ENCODE measurements at places on chromosomes 1 and 21. TPM values are rescaled to one million over a fixed set of nuclear protein-coding genes. Genes with fewer than 3 reads are reported as not detected.

The VWA5B1 gene
- total RNA-seq = not detected

The ANKRD65 gene
- total RNA-seq = not detected

The PRDM16 gene
- total RNA-seq = 0.09 TPM

The OLFML3 gene
- total RNA-seq = 4.4 TPM

The S100A5 gene
- total RNA-seq = 0.42 TPM

The TMCO1 gene
- total RNA-seq = 190 TPM

The SMPDL3B gene
- 1.3 TPM for total RNA-seq

The SLC25A34 gene
- total RNA-seq = 0.25 TPM

The RBM11 gene
- total RNA-seq = not detected

The SPRR2G gene
- not detected for total RNA-seq

The SNRPE gene
- 256 TPM for total RNA-seq

The NKAIN1 gene
- total RNA-seq = 1.1 TPM

The VSIG8 gene
- 0.07 TPM for total RNA-seq

The HSPA13 gene
- 16.5 TPM for total RNA-seq

The C4BPA gene
- 0.55 TPM for total RNA-seq

The SRM gene
- 228 TPM for total RNA-seq

The SDC3 gene
- 10.8 TPM for total RNA-seq

The NMNAT2 gene
- 0.71 TPM for total RNA-seq

The PRDM2 gene
- 8.7 TPM for total RNA-seq

The HPCAL4 gene
- 0.28 TPM for total RNA-seq

The LHX4 gene
- total RNA-seq = 0.80 TPM

The FAM20B gene
- 21.9 TPM for total RNA-seq

The RCAN1 gene
- total RNA-seq = 7.4 TPM

The MAP10 gene
- total RNA-seq = 1.2 TPM

The C1orf167 gene
- total RNA-seq = not detected

The WDR4 gene
- 33.4 TPM for total RNA-seq

The CD48 gene
- not detected for total RNA-seq

The TDRD5 gene
- 0.09 TPM for total RNA-seq
